Fibroblast of skin of back (primary cell): ENCODE measurements at places on chromosomes 4 and X.

- DNase-seq = no peak
Measured at GRCh38 chr4:165516281-165516833, 137.5 kb downstream of the CPE start.

DNA sequence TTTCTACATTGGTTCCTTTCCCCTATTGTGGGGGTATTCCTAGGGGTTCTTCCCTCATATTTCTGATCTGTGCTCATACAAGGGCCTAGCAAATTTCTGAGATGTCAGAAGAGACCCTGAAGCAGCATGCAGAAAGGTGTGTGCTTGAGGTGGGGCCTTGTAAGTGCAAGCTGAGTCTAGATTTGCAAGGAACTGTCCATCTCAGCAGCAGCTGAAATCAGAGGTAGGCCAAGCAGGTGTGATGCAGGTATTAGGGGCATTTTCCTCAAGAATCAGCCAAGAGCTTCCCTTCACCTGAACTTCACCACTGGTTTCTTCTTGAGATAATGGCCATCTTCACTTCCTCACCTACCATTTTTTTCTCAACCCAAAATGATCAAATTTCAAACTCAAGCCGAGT, 45.1 kb downstream of the ASB9 start:
- DNase-seq = no peak

GRCh38 chr4:23060776-23061175, 368.0 kb downstream of the GBA3 start:
- DNase-seq = peak; percentile 61

GRCh38 chrX:31057291-31057690, 14.6 kb downstream of the FTHL17 start:
- DNase-seq = no peak
